ENCODE measurements at places on chromosomes 13 and 19. TPM values are rescaled to one million over a fixed set of nuclear protein-coding genes. Genes with fewer than 3 reads are reported as not detected.
A peak's percentile ranks its signal among the peaks of the same experiment; 100 is the strongest.

Gene SBK3
- total RNA-seq, result not detected

Gene MYO1F
- total RNA-seq, result 54.1 TPM

Gene BRME1
- 13.2 TPM for total RNA-seq

DNA sequence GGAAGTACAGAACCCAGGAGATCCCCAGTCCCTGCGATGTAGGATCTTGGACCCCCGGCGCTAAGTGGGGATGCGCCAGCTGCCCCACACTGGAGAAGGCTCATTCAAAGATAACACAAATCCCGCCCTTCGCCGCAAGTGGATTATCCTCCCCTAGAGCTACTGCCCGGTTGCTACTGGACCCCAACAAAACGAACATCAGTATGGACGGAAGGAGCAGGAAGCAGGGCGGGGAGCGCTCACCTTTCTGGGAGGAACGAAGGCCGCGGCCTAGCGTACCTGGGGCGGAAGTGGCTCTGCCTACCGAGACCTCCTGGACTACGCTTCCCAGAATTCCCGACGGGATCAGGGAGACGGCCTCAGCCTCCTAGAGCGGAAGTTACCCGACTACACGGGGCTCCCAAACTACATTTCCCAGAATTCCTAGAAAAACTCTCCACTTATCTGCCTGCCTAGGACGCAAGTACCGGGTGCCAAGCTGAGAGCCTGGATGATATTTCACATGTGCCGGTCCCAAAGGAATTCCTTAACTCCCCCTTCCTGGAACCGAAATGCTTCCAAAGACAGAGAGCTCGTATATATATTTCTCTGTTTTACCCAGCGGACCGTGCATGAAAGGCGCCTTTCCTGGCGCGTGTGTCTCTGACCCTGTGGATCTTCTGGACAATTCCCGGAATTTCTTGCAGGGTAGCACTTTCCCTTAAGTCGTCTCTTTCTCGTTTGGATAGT lies at the start of gene ZNF112:
Gene ZNF112 (minus strand): TSS at position 298 of the 729 bp plus-strand sequence. CDS start 16,141 bp downstream, outside the sequence.
- H3K36me3 ChIP-seq, result peaks cover 26% of the 10 kb centered on the region
- H3K4me3 ChIP-seq, result peak within 1 kb of the TSS; percentile 52
- no peaks in the 10 kb centered on the region for H3K4me1 ChIP-seq
- DNase-seq, result no peak
- no peaks in the 10 kb centered on the region for H3K27me3 ChIP-seq

DNA sequence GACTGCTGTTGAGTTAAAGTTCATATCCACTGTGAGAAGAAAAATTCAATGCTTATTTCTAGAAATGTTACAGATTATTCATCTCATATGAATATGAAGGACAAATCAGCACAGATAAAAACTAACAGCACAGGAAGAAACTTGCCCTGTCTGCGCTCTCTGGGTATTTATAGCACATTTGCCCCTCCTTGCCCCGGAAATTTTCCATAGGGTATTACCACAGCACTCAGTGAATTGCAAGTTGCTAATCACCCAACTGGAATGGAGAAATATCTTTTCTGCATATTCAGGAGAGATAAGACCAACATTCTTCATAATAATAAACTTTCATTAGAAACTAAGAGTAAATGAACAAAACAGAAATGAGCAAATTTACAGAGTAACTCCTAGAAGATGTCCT lies 318.0 kb upstream of the KLF12 start:
- H3K4me1 ChIP-seq, result peaks cover 9% of the 10 kb centered on the region
- DNase-seq, result no peak
- H3K27me3 ChIP-seq, result peaks cover 5% of the 10 kb centered on the region
- H3K36me3 ChIP-seq, result no peaks in the 10 kb centered on the region
- H3K27ac ChIP-seq, result no peak overlapping the region

All from activated T-cell treated with anti-CD3 and anti-CD28 coated beads, Interleukin-2, amount 50 U/mL, for 72 hours (primary cell).